ENCODE measurements at places on chromosomes 12 and 14.

DNA sequence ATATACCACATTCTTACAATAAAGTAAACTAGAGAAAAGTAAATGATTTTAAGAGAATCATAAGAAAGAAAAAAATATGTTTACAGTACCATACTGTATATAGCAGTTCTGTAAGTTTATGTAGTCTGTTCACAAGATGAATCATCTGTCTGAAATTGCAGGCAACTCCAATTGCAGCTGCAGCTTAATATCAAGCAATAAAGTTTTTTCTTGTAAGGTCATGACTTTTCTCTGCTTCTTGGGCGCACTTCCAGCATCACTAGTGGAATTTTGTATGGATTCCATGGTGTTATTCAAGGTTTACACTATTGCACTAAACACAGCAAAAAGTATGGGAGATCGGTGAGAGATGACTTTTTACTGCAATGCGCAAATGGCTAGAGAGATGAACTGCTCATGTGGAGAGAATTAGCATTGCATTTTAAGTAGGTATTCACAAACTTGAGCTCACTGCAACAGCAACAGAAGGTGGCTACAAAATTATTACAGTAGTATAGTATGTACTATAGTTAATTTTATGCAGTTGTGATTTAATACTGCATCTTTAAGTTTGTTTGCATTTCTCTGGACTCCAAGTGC is 445.4 kb upstream of the OR4E1 start:
- DNase-seq: peak; percentile 3

- DNase-seq: no peak
These were observed 3.6 kb downstream of the L2HGDH start for GRCh38 chr14:50308363-50308915.

- peak; percentile 23 for DNase-seq
These were observed 129.0 kb upstream of the BCL2L14 start for GRCh38 chr12:11941606-11942337.

- peak; percentile 17 for DNase-seq
These were observed 50.4 kb downstream of the GXYLT1 start for GRCh38 chr12:42094277-42094676.

GRCh38 chr12:52044292-52044983 is 6.8 kb upstream of the NR4A1 start:
- no peak for DNase-seq

GRCh38 chr12:108193917-108194316 is 64.8 kb downstream of the WSCD2 start:
- no peak for DNase-seq

- no peak for DNase-seq
These were observed 86.2 kb upstream of the SSTR1 start for GRCh38 chr14:38121320-38122020.

DNA sequence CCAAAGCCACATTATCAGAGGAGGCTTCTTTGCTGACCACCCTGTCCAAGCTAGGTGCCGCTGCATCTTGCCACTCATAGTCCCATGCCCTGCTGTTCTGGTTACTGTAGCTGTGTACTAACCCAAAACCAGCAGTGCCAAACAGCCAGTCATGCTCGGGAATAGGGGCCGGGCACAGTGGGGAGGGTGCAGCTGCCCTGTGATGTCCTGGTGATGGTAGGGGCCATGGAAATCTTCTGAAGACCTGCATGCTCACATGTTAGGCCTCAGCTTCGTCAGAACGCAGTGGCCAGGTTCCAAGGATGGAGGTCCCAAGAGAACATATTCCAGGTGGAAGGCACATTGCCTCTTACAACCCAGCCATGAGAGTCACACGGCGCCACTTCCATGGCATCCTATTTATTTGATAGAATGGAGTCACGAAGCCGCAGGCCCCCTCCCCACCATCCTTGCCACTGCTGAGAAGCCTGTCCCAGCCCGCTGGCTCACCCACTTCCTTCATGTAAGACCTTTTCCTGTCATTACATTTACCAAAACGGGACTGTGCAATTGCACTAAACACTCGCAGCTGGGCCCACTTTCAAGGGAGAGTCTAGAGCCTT is 48.5 kb downstream of the FAM222A start:
- no peak for DNase-seq

- DNase-seq: no peak
These were observed 1.6 kb downstream of the LRRC43 start for GRCh38 chr12:122184517-122184916.

DNA sequence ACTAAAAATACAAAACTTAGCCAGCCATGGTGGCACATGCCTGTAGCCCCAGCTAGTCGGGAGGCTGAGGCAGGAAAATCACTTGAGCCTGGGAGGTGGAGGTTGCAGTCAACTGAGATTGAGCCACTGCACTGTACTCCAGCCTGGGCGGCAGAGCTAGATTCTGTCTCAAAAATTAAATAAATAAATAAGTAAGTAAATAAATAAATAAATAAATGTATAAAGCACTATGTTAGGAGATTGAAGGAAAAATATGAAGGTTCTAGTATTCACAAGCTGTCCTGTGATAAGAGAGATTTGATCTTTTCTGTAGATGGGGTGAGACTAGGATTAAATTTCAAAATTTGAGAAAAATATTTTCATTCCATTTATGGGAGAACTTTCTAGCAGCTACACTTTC is 5.7 kb downstream of the DNAJC22 start:
- no peak for DNase-seq

All from skeletal muscle cell (primary cell).